ENCODE measurements at places on chromosomes 3 and 15.

- no peak for DNase-seq
Observed at GRCh38 chr3:169573148-169573547, 90.4 kb downstream of the MECOM start.

GRCh38 chr3:42822828-42823227, 13.6 kb downstream of the ACKR2 start:
- no peak for DNase-seq

GRCh38 chr15:78093242-78094020, 1.1 kb downstream of the SH2D7 start:
- DNase-seq: no peak

DNA sequence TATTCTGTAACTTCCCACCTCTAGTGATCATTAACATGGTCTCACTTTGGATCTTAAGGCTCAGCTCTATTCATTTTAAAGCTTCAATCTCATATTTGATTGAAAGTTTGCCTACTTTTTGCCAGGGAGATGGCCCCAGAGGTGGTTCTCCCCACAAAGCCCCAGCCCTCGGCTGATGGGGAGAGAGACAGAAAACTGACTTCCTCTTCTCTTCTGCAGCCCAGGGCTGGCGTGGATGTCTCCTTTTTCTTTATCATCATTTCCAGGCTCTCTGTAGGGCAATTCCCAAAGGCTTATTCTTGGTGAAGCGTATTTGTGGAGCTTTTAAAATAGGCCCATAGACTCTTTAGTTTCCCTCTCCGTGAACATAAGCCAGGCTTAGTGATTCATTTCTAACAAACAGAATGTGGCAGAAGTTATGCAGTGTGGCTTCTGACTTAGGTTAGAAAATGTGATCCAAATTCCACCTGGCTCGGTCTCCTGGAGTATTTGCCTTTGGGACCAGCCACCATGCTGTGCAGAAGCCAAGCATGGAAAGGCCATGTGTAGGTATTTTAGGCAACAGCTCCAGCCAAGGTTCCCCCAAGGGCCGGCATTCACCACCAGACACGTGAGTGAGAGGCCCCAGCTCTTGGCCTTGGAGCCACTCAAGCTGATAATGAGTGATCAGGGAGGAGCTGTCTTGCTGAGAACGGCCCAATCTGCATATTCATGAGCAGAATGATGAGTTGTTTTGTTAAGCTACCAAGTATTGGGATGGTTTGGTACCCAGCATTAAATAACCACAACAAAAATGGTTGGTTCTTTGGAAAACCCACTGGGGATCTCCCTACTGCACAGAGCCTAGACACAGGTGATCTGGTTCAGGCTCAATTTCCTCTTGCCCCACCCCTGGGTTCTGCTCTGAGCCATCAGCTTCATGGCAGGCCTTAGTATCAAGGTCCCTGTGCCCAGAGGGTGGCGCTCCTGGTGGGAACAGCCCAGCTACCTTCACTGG, 353.2 kb upstream of the PROK2 start:
- DNase-seq: no peak

DNA sequence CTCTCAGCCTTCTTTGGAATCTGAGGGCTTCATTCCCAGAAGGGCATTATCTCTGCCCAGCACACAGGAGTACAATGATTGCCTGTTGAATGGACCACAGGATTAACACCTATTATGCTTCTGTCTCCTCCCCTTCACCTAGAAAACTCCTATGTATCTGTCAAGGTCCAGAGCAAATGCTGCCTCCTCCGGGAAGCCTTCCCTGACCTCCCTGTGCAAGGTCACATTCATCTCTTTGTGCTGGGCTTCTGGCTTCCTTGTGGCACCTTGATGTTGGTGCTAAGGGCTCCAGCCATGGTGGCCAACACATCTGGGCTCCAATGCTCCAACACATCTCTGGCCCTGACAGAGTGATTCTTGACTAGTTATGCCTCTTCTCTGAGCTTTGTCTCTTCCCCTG, 49.9 kb upstream of the ATP2B2 start:
- DNase-seq: no peak

- DNase-seq: no peak
Observed at GRCh38 chr3:12299026-12299425, 10.2 kb downstream of the PPARG start.

DNA sequence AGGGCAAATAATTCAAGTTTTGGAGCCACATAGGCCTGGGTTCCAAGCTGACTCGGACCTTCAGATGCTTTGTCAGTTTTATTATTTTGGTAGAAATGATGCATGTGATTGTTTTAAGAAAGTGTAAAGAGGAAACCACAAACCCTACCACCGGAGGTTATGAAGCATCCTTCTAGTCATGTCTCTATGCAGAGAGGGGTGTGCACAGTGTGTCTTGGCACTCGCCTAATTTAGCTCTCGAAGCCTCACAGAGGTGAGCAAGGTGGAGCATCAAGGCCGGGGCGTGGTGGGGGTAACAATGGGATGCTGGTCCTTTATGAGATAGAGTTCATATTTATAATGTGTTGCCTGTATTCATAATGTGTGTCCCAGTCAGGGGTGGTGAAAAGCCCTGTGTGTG, 63.7 kb upstream of the SMAD6 start:
- DNase-seq: no peak

GRCh38 chr3:102163039-102163817, 271.6 kb upstream of the ZPLD1 start:
- peak; percentile 1 for DNase-seq

DNA sequence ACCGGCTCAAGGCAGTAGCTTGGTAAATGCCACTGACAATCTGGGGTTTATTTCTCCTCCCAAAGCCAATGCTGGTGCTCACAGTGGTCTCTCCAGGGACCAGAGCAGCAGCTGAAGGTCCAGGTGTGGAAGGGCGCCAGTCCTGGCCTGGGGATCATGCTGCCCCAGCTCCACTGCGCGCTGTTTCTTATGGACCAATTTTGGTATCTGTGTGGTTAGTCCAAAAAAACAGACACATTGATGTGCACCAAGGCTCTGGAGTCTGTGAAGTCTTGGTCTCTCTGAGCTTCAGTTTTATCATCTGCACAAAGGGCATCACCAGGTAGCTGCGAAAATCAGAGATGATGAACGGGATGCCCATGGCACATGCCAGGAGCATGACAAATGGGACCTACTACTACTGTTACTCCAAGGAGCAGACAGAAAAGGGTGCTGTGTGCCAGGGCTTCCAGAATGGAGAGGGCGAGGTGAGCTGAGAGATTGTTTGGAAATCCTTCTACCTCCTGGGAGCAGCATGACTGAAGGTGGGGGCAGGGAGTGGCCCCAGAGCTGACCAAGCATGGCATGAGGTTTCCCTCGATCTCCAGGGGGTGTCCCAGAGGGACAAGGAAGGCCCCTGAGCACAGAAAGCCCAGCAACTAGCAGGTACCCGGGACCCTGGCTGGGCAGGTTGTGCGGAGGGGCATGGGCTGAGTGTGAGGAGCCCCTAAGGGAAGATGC, 134.3 kb upstream of the PRR20G start:
- DNase-seq: no peak

GRCh38 chr3:178194539-178194938, 341.7 kb upstream of the KCNMB2 start:
- no peak for DNase-seq

DNA sequence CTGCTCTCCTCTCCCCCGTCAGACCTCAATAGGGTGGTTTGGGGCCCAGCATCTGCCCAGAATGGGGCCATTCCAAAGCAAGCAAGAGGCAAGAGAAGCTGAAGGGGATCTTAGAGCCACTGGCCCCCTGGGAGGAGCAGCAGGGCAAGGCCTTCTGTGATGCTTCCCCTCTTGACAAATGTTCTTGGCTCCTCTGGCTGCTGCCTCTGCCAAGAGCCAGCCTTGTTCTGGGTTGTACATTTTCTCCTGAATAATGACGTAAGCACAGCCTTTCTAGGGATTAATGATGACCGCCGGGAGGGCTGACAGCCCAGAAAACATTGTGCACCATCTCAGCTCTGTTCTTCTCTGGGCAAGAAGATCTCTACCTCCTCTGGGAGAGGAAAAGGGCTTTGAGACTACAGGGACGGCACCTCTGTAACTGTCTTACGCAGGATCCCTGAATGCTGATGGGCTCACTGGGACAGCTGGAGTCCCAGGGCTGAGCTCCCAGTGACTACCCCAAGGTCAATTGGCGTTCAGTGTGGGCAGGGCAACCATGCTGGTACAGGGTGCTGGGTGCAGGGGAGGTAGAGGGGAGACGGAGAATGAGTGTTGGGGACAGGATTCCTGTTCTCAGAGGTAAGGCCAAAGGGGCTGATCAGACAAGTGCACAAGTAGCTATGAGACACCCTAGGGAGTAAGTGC, 253.3 kb downstream of the FAM43A start:
- no peak for DNase-seq

DNA sequence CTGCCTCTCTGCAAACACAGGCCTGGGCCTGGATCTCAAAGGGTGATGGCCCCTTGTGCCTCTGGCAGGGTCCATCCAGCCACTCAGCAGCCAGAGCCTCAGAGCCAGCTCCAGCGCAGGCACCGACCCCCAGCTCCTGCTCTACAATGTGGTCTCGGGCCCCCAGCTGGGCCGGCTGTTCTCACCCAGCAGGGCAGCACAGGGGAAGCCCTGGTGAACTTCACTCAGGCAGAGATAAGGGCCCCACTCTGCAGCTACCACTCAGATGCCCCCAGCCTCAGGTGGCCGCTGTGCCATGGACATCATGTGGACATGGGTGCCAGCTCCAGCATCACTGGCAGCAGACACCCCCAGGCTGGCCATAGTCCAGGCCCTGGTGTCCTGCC, 173.1 kb downstream of the TBC1D2B start:
- no peak for DNase-seq

DNA sequence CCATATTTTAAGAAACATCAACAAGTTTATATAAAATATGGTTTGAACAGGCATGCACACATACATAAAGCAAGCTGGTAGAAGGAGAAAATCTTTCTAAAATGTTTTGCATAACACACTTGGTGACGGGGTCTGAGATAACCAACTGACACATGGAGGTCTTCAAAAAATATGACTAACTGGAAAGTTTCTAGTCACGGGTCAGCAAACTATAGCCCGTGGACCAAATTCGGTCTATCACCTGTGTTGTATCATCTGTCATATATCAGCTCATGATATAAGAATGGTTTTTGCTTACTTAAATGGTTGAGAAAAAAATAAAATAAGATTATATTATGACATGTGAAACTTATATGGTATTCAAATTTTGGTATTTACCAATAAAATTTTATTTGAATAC, 465.1 kb downstream of the FOXP1 start:
- no peak for DNase-seq

GRCh38 chr3:74268753-74269152, 345.7 kb downstream of the CNTN3 start:
- DNase-seq: no peak

- DNase-seq: no peak
Observed at GRCh38 chr15:60006873-60007272, 2.8 kb downstream of the FOXB1 start.

GRCh38 chr3:194667363-194667762, 4.6 kb downstream of the LSG1 start:
- DNase-seq: no peak

- DNase-seq: no peak
Observed at GRCh38 chr3:127712881-127713771, 40.4 kb downstream of the ABTB1 start.

DNA sequence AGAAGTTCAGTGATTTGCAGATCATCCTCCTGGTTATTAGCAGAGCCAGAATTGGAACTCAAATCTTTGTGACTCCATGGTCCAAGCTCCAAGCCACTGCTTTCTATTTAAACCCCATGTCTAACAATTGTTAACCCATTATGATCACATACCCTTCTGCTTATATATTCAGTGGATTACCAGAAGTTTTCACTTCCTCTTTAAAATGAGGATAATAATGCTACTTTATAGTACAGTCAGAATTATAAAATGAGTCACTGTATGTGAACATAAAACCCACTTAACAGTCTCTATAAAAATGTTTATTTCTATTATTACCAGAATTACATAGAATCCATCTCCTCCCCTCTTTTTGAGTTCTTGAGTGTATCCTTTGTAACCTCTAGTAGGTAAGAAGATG, 550.7 kb upstream of the DPPA4 start:
- no peak for DNase-seq

Data from CD4-positive, alpha-beta memory T cell (primary cell).